Lung microvascular endothelial cell (primary cell): ENCODE measurements at places on chromosomes 1 and 21. TPM values are rescaled to one million over a fixed set of nuclear protein-coding genes. Genes with fewer than 3 reads are reported as not detected.

FAM78B gene
- under 0.01 and 0.40 TPM in 2 replicates for total RNA-seq

OLIG2 gene
- total RNA-seq, result not detected in 2 replicates

SON gene
- 75.4 and 88.3 TPM in 2 replicates for total RNA-seq

- no peak for DNase-seq
These were observed 25.1 kb upstream of the PLEKHA6 start for GRCh38 chr1:204384636-204385352.

- DNase-seq, result no peak
These were observed 3.6 kb downstream of the IGSF8 start for GRCh38 chr1:160094806-160095205.

PSRC1 gene
- 0.79 and 2.8 TPM in 2 replicates for total RNA-seq

- no peak for DNase-seq
These were observed 80.9 kb upstream of the ZC3H12A start for GRCh38 chr1:37393173-37394120.

DNA sequence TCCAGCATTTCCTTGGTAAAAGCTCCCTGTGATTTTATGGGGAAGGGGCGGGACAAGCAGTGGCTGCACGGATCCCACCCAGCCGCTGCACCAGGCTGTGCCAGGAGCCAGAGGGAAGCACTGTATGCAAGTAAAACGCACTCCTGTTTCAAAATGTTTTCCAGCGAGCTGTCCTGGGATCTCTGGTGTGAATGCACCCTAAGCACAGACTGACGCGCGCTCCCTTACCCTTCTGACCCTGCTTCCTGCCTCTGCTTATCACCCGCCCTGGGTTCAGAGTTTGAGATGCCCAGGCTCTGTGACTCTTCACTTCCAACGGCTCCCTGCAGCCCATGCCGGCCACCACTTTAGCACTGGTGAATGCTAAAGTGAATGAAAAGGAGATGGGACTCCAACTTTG, 131.2 kb downstream of the RHOU start:
- no peak for DNase-seq
